NK-92 treated with Interleukin-12 subunit alpha and Interleukin-12 subunit beta, amount 100 ng/mL, for 24 hours (cell line): ENCODE measurements at places on chromosomes 5 and 9.

- DNase-seq, result no peak
Measured at GRCh38 chr9:95025213-95026147, 292.0 kb downstream of the FANCC start.

- DNase-seq, result no peak
Measured at GRCh38 chr5:165305596-165305995, 1800.2 kb downstream of the MAT2B start.

GRCh38 chr5:122333564-122333963, 21.5 kb downstream of the SNCAIP start:
- no peak for DNase-seq

- DNase-seq, result peak; percentile 68
Measured at GRCh38 chr5:147403651-147404640, 105.9 kb downstream of the DPYSL3 start.

- no peak for DNase-seq
Measured at GRCh38 chr9:122329597-122329996, 41.2 kb upstream of the PTGS1 start.

DNA sequence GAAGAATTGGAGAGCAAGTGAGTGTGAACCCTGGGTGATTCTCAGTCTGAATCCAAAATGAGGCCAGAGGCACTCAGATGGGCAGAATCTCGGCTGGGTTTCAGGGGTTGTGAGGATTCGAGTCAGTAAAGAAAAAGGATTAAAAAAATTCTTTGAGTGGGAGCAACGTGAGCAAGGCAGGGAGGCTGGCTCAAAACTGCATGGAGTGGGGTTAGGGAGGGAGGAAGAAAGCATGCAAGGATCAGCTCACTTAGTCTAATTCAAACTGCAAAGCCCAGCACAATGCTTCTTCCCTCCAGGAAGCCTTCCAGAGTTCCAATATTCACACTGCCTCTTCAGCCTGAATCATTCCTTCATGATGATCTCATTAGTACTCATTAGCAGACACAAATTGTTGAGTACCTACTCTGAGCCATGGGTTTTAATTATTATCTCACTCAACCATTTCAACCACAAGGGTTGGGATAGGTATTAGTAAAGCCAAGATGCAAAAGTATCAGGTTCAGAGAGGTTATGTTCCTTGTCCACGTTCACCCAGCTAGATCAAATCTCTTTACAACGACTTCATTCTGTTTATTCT, 95.8 kb downstream of the BRINP1 start:
- no peak for DNase-seq

- DNase-seq, result no peak
Measured at GRCh38 chr5:39541920-39542319, 117.1 kb upstream of the DAB2 start.

- no peak for DNase-seq
Measured at GRCh38 chr5:136021016-136021405, 7.8 kb upstream of the TGFBI start.

- no peak for DNase-seq
Measured at GRCh38 chr5:102718819-102719218, 36.3 kb upstream of the PAM start.

GRCh38 chr9:126642010-126642744, 28.4 kb downstream of the LMX1B start:
- no peak for DNase-seq

DNA sequence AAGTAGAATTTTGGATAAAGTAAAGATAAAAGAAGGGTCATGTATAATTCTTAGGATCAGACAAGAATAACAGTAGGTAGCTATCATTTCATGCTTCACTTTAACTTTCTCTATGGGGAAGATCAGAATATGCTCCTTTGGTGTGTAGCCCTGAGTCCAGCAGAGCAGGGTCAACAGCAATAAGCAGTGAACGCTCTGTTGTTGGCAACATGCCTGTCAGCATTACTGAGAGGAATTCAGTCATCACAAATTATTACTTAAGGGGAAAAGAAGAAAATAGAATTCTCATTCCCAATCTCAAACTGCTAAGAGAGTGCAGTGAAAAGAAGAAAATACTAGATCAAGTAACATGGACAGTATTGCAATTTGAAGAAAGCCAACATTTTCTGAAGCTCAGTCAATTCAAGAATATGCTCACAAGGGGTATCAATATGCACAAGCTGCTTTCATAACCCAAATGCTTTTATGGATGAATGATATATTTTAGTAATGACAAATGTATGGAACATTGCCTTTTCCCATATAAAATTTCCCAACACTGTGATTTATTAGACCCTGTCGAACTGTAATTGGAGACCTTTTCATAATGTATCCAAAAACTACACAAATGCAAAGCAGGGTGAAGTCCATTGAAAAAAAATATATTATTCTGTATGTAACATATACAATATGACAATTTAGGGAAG, 1359.4 kb downstream of the EFNA5 start:
- DNase-seq, result no peak

- no peak for DNase-seq
Measured at GRCh38 chr9:93682155-93682968, 106.0 kb downstream of the PHF2 start.

DNA sequence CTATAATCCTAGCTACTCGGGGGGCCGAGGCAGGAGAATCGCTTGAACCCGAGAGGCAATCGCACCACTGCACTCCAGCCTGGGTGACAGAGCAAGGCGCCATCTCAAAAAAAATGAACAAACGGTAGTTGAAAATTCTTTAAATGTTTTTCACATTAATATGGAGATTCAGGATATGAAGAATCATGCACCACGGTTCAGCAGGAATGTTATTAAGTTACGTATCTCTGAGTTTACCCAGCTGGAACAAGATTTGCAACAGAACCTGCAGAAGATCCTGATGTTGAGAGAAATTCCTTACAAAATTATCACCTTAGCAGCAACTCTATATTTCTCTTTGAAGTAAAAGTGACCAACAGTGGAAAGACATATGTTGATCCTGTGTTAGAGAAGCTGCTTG, 10.0 kb downstream of the PCDHGA12 start:
- no peak for DNase-seq

DNA sequence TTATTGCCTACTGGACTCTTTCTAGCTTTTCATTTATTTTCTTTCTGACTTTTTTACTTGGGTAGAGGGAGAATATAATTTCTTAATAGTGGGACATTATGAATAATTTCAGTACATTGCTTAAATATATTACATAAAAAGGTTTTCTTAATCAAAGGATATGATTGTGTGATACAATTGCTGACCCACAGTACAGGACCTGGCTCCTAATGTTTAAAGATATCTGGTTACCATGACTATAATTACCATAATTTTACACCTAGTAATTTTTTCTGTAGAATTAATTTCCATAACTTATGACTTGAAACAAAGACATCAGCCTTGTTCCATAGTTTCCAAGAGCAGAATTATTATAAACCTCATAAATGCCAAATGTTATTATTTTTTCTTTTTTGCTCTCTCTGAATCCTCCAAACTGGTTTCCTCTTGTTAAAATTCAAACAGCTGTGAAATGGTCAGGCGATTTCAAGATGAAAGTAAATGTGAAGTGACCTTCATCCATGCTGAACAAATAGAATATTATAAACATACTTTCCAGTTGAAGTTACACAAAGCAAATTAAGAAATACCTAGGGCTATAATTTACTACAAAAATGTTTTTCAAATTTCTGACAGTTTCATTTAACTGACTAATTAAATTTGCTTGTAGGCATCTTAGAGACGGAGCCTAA, 301.2 kb upstream of the TYRP1 start:
- no peak for DNase-seq

GRCh38 chr5:136020383-136021015, 8.3 kb upstream of the TGFBI start:
- DNase-seq, result no peak

DNA sequence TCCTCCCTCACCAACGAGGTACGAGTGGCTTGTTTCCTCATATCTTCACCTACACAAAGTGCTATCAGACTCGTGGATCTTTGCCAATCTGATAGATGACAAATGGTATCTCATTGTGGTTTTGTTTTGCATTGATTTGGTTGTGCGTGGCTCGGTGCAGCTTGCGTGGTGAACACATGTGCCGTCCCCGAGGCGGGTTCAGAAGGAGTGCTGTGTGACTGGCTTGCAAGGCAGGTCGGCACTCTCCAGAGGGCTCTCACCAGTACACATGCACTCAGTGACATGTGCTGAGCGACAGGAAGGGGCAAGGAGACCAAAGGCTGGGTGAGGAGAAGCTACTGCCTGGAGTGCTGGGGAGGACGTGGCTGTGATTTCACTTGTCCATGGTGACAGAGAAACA, 95.3 kb upstream of the PITX1 start:
- no peak for DNase-seq

- no peak for DNase-seq
Measured at GRCh38 chr5:7686794-7687193, 164.1 kb downstream of the CFAP90 start.

- DNase-seq, result no peak
Measured at GRCh38 chr9:8850914-8851313, 1051.3 kb upstream of the DMAC1 start.
